Astrocyte of the cerebellum (primary cell): ENCODE measurements at places on chromosomes 1 and 21.

DNA sequence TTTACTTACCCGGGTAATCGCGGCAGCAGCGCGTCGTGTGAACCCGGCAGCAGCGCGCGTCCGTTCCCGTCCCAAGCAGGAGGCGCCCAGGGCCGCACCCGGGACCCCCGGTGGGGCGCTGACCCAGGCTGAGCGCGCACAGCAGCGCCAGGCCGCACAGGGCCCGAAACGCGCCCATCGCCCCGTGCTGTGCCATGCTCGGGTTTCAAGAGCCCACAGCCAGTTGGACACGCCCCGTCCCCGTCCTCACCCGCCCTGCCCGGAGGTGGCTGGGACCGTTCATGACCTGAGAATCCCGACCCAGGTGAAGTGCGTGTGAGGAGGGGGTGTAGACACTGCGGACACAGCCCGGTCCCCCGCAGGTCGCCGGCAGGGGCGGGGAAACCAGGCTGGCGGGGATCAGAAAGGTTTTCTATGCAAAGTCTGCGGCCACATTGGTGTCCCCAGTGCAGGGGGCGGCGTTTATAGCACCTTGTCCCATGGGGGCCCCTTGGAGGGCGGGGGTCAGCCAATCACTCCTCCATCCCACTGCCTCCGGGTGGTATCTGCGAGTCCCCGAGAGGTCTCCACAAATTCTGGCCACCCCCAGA, at the start of gene TNFRSF18:
TSS of gene TNFRSF18 (minus strand) at position 217 of the 590 bp plus-strand sequence. CDS start at position 196, 21 bp downstream.
- DNase-seq = no peak

- DNase-seq = peak; percentile 20
These were observed 30.5 kb downstream of the MROH7 start for GRCh38 chr1:54671985-54672608.

DNA sequence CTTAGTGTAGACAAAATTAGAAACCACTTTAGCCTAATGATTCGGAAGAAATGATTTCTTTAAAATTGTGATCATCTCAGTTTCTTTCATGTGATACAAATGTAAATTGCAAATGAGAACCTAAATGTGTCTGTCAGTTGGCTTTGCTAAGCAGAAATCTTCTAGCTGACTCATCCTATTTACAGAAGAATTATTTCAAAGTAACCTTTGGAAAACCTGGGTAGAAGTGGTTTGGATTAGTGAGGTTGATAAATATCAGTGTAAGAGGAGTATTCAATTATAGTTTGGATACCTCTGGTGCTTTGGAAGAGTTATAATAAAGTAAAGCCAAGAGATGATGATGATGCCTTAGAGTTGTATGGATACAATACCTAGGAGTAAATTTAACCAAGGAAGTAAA, 37.4 kb downstream of the CC2D1B start:
- DNase-seq = no peak

GRCh38 chr1:246579818-246580217, 13.6 kb downstream of the CNST start:
- no peak for DNase-seq

- no peak for DNase-seq
These were observed 746 bp downstream of the MACF1 start for GRCh38 chr1:39205102-39205780.

GRCh38 chr1:220696863-220697231, 6.7 kb downstream of the C1orf115 start:
- no peak for DNase-seq

DNA sequence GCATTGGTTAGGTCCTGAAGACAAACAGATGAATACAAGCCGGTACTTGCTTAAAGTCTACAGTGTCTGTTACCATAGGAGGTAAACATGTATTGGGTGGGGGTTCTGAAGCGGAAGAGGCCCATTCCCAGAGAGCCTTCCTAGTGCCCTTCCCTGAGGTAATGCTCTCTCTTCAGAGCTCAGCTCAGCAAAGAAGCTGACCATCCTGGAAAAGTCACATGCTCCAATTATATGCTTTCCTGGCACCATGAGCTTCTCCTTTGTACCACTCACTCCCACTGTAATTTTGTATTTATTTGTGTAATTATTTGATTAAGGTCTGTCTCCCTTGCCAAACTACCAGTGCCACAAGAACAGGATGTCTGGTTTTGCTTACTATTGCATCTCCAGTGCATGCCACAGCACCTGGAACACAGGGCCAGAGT, 42.0 kb downstream of the RAB3B start:
- DNase-seq = no peak
